ENCODE measurements at places on chromosomes 12 and 14.

DNA sequence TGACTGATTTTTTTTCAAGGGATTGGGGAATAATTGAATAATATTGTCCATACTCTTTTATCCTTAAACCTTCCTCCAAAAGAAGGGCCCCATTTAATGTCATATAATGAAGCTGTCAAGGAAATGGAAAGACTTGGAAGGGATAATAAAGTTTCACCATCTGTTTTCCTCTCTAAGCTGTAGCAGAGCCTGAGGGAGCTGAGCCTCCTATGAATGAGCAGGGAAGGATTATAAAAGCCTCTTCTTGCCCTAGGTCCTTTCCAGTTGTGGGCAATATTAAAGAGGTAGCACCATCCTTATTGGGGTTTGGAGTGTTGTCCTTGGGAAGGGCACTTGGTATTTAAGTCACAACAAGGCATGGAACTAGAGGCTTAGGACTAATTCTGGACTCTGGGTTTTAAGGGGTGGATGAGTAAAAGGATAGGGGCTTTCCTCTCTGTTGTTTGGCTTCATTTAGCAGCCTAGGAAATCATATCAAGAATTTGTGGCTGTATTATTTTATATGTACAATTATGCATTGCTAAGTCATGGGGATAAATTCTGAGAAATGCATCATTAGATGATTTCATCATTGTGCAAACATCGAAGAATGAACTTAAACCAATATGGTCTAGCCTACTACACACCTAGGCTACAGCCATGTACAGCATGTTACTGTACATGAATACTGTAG is 408.5 kb upstream of the DCN start:
- no peak for DNase-seq

DNA sequence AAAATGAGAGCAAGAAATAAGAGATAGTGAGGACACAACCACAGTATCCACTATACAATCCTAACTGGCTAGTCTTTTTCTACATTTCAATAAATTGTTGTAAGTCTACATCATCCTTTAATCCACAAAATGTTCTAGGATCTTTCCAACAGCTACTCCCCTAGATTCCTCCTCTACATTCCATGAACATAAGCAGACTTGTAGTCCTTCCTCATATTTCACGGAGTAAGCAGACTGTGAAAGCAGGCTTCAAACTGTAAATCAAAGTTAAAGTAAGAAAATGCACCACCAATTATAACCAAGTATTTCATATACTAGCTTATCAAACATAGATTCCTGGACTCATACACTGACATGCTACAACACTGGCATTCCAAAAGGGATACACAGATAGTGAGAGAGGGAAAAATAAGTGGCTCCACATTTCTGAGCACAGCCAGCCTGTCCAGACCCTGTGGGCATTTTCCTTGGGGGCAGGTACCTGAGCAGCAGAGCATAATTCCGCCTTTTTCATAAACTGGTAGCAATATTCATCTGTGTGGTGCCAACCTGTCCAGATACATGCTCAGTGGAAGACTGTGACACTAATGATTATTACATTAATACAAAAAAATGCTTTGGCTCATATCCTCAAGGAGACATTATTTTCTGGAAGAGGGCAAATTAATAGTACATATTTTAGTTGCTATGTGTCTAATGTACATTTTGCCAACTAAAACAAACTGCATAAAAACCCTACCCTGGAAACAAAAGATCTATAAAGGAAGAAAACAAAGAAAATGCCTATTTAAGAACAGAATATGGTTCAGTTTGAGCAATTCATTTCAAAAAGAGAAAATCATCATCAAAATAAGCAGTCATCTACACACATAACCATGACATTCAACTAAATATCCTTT is 113.3 kb upstream of the FSCB start:
- DNase-seq: no peak

DNA sequence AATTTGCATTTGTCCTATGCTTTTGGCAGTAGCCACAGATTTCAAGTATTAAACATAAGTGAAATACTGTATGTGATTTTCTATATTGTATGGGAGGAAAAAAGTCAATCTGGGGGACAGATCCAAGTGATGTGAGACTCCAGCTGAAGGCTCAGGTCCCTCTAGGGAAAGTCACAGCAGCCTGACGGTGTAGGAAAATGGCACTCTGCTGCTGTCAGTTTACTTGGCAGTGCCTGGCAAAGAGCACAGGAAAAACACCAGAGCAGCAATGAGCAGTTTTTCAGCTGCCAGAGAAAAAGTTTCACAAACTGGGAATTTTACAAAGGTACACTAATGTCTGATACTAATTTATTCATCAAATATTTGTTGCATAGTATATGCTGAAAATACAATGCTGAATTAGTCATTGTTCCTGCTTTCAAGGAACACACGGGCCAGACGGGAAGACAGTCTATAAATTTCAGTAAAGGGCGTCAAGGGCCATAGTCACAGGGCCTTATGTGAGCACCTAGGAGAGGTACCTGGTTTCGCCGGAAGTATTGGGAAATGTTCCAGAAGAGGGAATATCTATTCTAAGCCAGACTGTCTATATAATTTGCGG is 66.2 kb upstream of the SLC38A2 start:
- no peak for DNase-seq

GRCh38 chr12:24045816-24046257 is 96.4 kb upstream of the SOX5 start:
- DNase-seq: no peak

DNA sequence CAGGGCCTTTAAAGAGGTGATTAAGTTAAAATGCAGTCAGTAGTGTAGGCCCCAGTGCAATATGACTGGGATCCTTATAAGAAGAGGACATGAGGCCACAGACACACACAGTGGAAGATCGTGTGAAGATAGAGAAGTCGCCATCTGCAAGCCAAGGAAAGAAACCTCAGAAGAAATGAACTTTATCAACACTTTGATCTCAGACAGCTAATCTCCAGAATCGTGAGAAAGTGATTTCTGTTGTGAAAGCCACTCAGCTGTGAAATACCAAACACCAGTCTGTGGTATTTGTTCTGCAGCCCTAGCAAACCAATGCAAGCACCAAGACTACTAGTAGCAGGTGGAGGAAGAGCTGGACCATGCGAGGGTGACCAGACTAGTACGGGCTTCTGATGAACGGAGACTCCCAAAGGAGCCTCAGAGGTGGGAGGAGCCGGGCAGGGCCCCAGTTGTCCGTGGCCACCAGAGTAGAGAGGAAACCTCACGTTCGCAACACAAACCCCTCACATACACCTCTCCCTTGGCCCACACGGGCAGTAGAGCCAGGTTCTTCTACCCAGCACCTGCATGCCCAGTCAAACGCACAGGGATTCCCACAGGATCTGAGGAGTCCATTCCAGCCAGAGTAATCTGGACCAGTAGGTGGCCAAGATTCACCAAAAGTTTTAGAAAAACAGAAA is 243.0 kb downstream of the TTC8 start:
- no peak for DNase-seq

GRCh38 chr14:21525962-21526671 is at the start of gene SALL2:
Gene SALL2 (minus strand): TSS chr14:21526346. CDS start chr14:21526127, 219 bp downstream.
- DNase-seq: peak; percentile 31

GRCh38 chr12:111904446-111904975 is 62.5 kb downstream of the MAPKAPK5 start:
- DNase-seq: no peak

GRCh38 chr12:9651265-9651729 is 18.2 kb upstream of the CLEC2D start:
- no peak for DNase-seq

GRCh38 chr12:28209782-28210181 is 19.5 kb downstream of the CCDC91 start:
- DNase-seq: no peak

DNA sequence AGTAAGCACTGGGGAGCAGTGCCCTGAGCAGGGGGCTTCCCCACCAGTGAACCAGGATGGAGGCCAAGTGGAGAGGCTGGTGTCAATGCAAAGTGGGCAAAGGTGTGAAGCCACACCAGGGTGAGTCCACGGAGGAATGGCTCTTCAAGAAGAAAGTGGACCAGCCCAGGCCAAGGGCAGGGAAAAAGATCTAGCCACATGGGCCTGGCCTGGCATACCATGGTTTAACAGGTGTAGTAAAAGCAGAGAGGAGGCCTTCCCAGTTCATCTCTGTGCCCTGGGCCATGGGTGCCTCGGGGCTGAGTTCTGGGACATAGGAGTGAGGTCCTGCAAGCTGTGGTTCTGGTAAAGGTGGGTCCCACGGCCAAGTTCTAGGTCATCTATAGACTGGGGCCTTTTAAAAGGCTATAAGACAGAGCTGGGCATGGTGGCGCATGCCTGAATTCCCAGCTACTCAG is 153.4 kb downstream of the DPF3 start:
- DNase-seq: no peak

- DNase-seq: no peak
These were observed 10.9 kb upstream of the ZNF705A start for GRCh38 chr12:8145754-8146441.

GRCh38 chr12:29223426-29223825 is 74.3 kb downstream of the FAR2 start:
- no peak for DNase-seq

GRCh38 chr12:43951286-43951685 is 115.4 kb downstream of the TMEM117 start:
- no peak for DNase-seq

- DNase-seq: no peak
These were observed 50.3 kb downstream of the HECTD4 start for GRCh38 chr12:112331886-112332285.

DNA sequence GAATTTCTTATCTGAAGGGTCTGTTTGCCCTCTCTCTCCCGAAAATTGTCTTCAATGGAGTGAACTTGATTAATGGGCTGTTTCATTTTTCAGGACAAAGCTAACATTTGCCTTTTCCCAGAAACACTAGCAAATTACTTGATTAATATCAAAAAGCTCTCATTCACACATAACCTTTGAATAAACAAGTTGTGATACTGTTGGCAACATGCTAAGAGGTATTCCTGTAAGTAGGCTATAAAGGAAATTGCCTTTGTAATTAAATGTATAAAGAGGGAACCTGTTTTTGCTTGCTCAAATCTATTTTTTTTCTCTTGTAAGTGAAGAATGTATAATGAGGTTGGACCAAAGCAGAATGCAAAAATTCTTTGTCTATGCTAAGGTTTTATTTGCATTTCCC is 457.2 kb downstream of the TMTC2 start:
- no peak for DNase-seq

DNA sequence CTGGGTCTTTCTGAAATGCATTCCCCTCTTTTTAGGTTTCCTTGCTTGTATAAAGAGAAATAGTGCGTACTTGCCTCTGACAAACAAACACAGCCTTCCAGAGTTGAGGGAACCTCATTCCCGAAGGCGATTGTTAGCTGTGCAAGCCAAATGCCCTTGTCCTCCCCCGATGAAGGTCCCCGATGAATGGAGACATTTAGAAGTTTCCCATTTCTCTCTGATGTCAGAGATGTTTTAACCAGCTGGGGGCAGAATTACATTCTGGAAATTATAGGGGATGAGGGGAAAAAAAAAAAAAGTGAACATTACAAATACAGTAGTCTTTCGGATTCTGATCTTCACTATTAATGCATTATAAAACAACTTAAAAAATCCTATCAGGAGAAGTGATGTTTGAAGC is 366.8 kb downstream of the VRK1 start:
- no peak for DNase-seq

DNA sequence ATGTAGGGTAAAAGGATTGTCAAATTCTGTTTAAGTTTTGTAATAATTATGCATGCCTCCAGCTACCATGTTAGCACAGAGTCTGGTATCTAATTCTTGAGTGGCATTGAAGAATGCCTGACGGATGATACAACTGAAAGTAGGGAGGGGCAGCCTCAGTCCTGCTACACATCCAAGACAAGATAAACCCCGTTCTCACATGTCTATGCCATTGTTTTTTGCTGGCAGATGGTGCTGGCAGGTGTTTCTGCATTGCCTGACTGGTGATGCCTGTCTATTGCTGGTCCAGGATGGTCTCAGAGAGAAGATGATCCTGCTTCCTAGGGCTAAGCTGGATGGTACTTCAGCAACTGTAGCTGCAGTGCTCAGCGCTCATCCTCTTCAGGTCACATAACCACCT is 245.8 kb upstream of the NAV3 start:
- no peak for DNase-seq

All from stimulated activated CD8-positive, alpha-beta memory T cell treated with anti-CD3 and anti-CD28 coated beads, Interleukin-15, amount 100 ng/mL, for 24 hours (primary cell).